ENCODE measurements at places on chromosomes 2 and 18. TPM values are rescaled to one million over a fixed set of nuclear protein-coding genes. Genes with fewer than 3 reads are reported as not detected.

The THSD7B gene
- 0.25 TPM for total RNA-seq

The OXER1 gene
- total RNA-seq = 2.1 TPM

The SERPINB11 gene
- not detected for total RNA-seq

The CXCR4 gene
- total RNA-seq = 123 TPM

The AKAIN1 gene
- not detected for total RNA-seq

All from lung (tissue), 17 donors.